Osteocyte (in vitro differentiated cells): ENCODE measurements at places on chromosomes 13 and 19. TPM values are rescaled to one million over a fixed set of nuclear protein-coding genes. Genes with fewer than 3 reads are reported as not detected.

GRCh38 chr19:45130888-45131615, 29.7 kb downstream of the NKPD1 start:
- no peak for DNase-seq

Gene SCEL
- not detected in 2 replicates for total RNA-seq

DNA sequence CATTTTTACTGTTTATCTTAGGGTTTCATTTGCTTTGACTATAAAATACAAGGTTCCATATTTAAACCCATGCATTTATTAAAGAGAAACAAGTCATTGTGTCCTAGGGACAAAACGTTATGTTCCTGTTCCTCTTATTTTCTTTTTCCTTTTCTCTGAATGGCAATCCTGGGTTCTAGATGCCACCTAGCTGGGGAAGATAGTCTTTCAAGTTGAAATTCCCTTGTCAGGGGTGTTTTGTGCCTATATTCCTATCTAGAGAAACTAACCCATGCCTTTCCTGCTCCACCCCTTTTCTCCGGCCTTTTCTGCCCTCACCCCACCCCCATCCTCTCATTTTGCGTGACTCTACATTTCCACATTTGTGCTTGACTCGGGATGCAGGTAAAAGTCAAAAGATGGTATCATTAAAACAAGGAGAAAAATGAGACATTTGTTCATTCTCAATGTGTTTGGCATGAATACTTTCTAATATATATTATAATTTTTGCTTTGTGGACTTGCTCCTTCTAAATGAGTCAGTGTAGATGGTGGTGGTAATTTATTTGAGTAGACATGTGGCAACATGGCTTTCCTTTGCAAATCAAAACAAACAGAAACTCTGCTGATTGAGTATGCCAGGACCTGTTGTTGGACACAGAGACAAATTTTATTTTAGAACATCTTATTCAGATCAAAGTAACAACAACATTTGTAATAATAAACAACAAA, 26.8 kb upstream of the STARD13 start:
- DNase-seq, result no peak

GRCh38 chr19:45150751-45151281, 10.0 kb downstream of the NKPD1 start:
- DNase-seq, result no peak

GRCh38 chr13:109784590-109785140, 1.7 kb downstream of the IRS2 start:
- DNase-seq, result peak; percentile 95

DNA sequence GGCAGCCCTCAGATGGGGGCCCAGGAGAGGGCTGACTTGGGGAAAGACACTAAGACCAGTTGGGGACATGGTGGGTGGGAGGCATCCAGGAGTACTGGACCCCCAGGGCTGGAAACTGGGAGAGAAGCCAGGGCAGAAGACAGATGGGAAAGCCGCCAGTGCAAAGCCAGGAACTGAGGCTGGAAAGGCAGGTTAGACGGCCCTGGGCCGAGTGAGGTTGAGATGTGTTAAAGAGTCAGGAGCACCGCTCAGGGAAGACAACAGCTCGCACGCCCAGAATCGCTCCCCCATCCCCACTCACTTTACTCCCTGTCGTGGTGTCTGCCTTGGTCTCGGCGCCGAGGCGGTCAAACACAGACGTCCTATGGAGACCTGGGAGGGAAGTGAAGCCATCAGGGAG, 24.5 kb downstream of the C19orf47 start:
- no peak for DNase-seq

Gene PINLYP
- 0.91 and 1.2 TPM in 2 replicates for total RNA-seq
